Activated CD4-positive, CD25-positive, alpha-beta regulatory T cell treated with anti-CD3 and anti-CD28 coated beads, Interleukin-2, amount 50 U/mL, for 16 hours (primary cell): ENCODE measurements at places on chromosomes 16 and 17.

GRCh38 chr17:78242024-78242742 is 10.8 kb downstream of the TMEM235 start:
- no peak for DNase-seq

DNA sequence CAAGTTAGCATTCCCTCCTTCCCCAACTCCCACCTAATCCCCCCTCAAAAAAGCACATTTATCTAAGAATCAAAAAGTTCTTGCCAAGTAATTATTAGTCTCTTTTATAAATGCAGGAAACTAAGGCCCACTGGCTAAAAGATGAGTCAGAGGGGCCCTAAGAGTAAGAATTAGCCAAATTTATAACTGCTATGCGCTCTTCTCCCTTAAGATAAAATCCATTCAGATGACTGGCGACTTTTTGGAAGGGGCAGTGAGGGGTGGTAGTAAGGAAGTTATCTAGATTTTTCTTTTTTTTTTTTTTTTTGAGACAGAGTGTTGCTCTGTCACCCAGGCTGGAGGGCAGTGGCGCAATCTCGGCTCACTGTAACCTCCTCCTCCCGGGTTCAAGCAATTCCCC is 17.1 kb downstream of the ZNF652 start:
- DNase-seq = no peak

DNA sequence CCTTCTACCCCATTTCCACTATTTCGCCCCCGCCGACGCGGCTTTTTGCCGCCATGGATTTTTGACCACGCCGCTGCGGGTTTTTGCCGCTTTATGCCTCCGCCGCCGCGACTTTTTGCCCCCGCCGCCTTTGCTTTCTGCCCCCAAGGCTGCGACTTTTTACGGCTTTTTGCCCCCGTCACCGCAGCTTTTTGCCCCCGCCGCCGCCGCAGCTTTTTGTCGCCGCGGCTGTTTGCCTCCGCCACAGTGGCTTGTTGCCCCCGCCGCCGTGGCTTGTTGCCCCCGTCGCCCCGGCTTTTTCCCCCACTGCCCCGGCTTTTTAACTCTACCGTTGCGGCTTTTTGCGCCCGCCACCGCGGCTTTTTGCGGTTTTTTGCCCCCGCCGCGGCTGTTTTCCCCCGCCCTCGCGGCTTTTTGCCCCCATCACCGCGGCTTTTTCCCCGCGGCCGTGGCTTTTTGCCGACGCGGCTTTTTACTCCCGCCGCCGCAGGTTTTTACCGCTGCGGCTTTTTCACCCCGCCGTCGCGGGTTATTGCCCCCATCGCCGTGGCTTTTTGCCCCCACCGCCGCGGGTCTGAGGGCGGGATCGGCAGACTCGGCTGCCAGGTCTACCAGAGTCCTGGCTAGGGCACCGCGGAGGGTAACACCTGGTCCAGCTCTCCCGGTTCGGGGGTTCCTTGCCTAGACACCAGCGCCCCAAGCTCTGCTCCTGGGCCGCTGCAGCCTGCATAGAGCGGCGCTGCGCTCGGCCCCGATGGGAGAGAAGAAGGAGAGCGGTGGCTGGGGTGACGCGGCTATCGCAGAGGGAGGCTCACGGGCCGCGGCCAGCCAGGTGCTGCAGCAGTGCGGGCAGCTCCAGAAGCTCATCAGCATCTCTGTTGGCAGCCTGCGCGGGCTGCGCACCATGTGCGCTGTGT is 562.7 kb upstream of the WSB1 start:
- no peak for DNase-seq

GRCh38 chr16:79833559-79833958 is 233.0 kb upstream of the MAF start:
- DNase-seq = no peak

DNA sequence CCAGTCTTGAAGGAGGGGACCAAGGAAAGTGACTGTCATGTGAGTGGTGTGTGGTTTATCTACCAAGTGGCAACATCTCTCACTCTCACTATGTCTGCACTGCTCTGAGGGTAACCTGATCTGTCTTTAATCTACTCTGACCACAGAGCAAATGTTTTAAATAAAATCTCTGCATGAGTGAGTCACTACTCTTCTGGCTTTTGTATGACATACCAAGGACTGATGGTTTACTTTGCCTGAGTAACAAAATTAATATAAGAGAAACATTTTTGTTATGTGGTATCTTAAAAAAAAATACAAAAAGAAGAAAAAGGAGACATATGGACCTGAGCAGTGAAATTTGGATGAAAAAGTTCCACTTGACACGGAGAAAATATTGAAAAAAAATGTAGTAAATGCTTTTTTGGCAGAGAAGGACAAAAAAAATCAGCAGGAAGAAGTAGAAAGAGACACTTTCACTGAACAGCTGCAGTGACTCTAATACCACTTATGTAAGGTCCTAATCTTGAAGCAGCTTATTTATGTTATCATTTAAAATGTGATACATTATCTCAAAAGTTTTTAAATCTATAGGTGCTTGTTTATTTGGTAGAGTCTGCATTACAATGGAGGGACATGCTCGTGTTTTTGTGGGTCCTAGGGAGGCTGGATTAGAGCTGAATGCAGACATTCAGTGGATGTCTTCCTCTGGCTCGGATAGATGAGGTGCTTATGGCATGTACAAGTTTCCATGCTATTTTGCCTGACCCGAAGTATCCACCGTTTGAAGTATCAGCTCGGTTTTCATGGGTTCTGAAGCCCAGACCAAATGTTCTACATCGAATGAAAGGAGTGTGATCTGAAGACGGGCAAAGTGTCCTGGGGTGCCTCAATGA is 240.7 kb downstream of the MAP2K6 start:
- DNase-seq = no peak
